ENCODE measurements at places on chromosomes 16 and 17. TPM values are rescaled to one million over a fixed set of nuclear protein-coding genes. Genes with fewer than 3 reads are reported as not detected.

- DNase-seq, result peak; percentile 85
Measured at GRCh38 chr17:38508954-38509771, 80.9 kb downstream of the ARHGAP23 start.

WFIKKN1 gene
- 0.10 TPM for total RNA-seq

DNA sequence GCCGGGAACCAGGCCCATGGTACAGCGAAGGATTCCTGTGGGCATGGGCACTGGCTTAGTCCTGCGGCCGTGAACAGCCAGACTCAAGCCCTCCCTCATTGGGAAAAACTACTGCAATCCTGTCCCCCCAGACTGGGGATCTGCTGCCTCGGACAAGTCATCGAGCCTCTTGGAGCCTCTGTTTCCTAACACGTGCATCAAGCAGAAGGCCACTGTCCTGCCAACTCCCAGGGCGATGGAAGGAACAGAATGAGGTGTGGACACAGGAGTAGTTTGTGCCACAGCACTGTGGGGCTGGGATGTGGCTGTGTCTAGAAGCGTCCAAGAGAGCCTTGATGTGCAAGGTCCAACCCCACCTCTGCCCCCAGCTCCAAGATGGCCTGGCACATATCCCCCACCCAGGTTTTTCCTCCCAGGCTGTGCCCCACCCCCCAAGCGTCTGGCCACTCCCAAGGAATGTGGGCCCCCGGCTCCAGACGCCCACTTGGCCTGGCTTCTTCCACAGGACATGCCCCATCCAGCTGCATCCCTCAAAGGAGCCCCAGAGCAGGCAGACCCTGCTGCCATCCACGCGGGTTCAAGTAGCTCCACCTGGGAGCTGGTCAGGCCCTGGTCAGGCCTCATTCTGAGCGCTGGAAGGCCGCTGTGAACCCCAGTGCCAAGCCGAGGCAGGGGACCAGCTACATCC, 3.4 kb downstream of the CAMKK1 start:
- no peak for DNase-seq

RHOT1 gene
- 77.3 TPM for total RNA-seq

- no peak for DNase-seq
Measured at GRCh38 chr17:4959261-4959965, 8.2 kb downstream of the SPAG7 start.

CDRT4 gene
- total RNA-seq, result 1.4 TPM

- no peak for DNase-seq
Measured at GRCh38 chr17:62765351-62765750, 42.8 kb downstream of the MARCHF10 start.

DNA sequence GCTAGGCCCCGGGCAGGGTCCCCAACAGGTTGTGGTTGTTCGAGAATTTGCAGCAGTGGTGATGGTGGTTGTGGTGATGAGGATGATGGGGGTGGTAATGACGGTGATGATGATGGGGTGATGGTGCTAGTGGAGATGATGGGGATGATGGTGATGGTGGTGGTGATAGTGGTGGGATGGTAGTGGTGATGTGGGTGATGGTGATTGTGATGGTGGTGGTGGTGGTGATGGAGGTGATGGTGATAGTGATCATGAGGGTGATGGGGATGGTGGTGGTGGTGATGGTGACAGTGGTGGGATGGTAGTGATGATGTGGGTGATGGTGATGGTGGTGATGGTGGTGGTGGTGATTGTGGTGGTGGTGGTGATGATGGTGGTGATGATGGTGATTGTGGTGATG, 343.3 kb downstream of the SEC14L1 start:
- no peak for DNase-seq

RHBDL1 gene
- 1.9 TPM for total RNA-seq

- no peak for DNase-seq
Measured at GRCh38 chr17:46056800-46057304, 57.8 kb downstream of the STH start.

DNA sequence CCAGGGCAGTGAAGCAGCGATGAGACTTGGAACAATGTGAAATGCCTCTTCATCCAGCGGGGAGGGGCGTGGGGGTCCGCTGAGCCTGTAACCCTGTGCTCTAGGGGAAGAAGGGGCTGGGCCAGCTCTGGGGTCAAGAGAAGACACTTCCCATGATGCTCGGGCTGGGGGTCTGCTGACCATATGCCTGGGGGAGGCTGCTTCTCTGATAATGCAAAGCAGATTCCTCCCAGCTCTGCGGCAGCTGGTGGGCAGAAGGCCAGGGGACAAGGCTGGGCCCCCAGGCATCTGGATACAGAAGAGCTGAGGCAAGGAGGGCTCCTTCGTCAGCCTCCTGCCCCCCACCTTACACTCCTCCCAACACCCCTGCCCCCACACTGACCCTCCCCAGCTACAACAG, 24.7 kb downstream of the NGFR start:
- peak; percentile 65 for DNase-seq

KRT15 gene
- total RNA-seq, result 0.32 TPM

DNA sequence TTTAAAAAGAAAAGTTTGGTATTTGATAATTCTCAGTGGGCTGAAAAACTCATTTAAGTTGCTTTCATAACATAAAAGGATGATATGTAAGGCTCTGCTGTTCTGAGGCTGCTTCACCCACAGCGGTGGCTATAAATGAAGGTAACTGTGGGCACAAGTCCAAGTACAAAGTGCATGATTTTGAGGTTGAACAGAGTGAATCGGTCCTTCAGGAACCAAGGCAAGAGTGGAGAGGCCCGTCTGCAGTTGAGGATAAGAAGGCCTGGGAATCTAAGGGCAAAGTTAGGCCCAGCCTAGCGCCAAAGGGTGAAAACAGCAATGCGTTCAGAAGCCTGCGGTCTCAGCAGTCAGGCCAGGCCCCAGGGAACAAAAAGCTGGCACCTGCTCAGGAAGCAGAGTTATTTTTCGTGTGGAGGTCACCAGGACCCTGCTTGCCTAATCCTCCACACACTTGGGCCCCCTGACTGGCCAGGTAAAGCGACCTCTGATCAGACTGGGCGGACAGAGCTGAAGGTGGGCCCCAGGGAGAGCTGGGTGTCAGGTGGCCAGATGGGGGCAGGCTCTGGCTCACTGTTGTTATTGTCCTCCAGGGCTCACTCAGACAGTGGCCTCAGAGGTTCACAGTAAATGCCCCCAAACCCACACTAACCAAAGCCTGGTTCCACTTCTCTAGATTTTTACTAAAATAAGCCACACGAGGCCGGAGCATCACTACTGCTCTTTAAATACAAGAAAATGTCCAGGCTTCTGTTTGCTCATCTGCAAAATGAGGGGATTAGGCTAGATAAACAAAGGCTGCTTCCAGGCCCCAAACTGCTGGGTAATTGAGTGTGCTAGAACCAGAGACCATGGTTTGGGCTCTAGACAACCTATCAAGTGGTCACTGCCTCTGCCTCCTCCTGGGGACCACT, 46.5 kb downstream of the TEX2 start:
- peak; percentile 65 for DNase-seq

C17orf113 gene
- total RNA-seq, result 0.52 TPM

DNA sequence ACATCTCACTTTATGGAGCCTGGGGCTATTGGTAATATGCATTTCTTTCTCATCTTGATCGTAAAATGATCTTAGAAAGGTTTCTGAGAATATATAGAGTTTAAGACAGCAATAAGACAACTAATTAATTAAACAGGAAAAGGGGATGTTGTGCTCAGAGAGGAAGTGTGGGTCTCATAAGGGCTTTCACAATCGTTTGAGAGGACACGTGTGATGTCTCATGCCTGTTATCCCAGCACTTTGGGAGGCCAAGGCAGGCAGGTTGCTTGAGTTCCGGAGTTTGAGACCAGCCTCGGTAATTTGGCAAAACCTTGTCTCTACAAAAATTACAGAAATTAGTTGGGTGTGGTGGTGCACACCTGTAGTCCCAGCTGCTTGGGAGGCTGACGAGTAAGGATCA, 295.6 kb downstream of the WWOX start:
- no peak for DNase-seq

DNA sequence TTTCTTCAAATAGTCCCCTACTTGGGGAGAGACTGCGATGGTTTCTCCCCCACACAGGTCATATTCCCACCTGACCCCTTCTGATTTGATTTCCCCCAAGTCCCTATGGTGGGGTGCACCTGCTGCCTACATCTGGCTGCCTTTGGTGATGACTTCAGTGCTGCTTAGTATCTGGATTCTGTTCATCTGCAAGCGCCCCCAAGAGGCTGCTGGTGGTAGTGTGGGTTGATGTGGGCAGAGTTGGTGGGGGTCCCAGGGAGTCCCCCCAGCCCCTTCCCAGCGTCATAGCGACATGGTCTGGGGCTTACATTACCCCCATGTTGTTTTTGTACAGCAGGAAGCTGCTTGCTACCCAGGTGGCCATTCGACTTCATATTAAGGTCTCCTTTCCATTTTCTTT, 99.2 kb downstream of the NTN1 start:
- no peak for DNase-seq

- DNase-seq, result no peak
Measured at GRCh38 chr16:59971264-59971663, 1237.1 kb upstream of the GOT2 start.

DNA sequence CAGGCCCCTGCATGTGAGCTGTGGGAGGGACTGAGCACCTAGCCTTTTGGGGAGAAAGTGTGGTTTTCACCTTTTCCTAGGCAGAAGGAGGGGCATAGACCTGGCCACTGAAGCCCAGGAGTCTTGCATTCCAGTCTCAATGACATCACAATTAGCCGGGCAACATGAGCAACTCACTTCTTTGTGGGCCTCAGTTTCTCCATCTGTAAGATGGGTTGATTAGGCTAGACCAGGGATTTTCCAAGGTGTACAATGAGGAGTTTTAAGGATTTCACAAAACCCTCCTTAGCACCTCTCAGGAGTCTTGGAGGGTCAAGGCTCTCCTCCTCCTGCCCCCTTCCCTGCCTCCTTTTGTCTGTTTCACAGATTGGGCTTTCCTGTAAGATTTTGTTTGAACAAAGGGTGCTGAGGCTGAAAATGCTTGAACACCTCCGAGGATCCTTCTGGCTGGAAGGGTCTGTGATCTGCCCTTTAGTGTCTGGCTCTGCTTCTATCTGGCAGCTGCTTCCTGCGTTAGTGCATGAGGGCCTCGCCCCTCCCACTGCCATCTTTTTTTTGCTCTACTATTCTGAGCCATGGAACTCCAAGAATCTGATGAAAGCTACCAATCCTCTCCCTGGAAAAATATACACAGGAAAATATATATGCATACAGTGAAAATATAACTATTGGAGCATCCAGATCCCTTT, 52.4 kb upstream of the ETV4 start:
- no peak for DNase-seq

HNF1B gene
- not detected for total RNA-seq

GRCh38 chr17:40322358-40323315, 13.7 kb downstream of the RARA start:
- peak; percentile 76 for DNase-seq

TP53TG3F gene
- not detected for total RNA-seq

- no peak for DNase-seq
Measured at GRCh38 chr16:81201267-81201666, 37.2 kb upstream of the BCO1 start.

PRAC2 gene
- not detected for total RNA-seq

- DNase-seq, result peak; percentile 60
Measured at GRCh38 chr17:41894791-41895331, 23.9 kb downstream of the ACLY start.

OR1A1 gene
- not detected for total RNA-seq

DNA sequence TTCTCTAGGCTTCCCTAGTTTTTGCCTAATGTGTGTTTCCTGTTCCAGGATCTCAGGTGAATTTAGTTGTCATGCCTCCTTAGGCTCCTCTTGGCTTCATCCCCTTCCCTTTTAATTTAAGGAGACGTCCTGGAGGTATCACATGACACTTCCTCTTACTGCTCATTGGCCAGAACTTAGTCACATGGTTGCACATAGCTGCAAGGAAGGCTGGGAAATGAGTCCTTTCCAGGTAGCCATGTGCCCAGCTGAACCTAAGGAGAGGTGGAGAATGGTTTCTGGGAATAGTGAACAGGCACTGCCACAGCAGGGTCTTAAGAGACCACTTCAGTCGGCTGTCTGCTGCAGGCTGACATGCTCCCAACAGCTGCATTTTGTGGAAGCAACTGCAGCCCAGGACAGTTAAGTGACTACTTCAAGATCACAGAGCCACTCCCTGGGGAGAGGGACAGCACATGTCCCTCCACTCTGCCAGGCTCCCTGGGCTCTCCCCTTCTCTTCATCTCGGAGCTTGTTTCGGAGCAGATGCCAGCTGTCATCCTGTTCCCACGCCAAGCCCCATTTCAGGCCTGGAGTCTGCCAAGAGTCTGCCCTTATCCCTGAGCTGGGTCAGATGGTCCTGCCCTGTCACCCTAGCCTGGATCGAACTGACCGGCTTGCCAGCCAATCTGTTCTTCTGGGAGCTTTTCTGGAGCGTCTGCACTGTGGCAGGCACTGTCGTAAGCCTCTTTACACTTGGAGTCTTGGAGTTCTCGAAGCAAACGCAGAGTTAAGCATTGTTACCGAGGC, 81.4 kb upstream of the FOXF1 start:
- peak; percentile 41 for DNase-seq

- DNase-seq, result no peak
Measured at GRCh38 chr17:33434841-33435240, 141.7 kb upstream of the ASIC2 start.

All from left ventricle myocardium superior (tissue), 1 donor.